Activated T-cell treated with anti-CD3 and anti-CD28 coated beads, Interleukin-2, amount 50 U/mL, for 72 hours (primary cell): ENCODE measurements at places on chromosomes 12 and 14. TPM values are rescaled to one million over a fixed set of nuclear protein-coding genes. Genes with fewer than 3 reads are reported as not detected.

- no peak for DNase-seq
Observed at GRCh38 chr14:77338302-77338701, 17.5 kb downstream of the GSTZ1 start.

- no peak for DNase-seq
Observed at GRCh38 chr12:6839482-6840201, 1.1 kb upstream of the GNB3 start.

DNA sequence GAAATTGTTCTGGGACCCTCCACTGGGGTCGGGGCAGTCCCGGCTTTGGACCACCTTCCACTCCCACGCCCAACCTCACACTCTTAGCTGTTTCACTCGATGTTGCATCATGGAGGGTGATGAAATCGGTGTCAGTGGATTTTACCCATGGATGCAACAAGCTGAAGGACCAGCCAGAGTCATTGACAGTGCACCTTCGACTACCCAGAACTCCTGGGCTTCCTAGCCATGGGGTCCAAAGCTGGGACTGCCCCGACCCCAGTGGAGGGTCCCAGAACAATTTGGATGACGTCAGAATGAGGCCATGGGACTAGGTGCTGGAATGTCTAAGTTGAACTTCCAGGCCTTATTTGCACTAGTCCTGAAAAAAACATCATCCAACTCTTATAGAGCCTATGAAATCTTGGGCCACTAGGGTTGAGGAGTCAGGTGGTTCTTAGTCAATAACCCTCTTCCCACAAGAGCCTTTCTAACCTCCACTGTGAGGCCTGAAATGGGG, 882 bp upstream of the IL23A start:
- DNase-seq: no peak

GRCh38 chr12:131027876-131028586, 74.3 kb downstream of the ADGRD1 start:
- no peak for DNase-seq

The IL31 gene
- total RNA-seq: 8.0 TPM
